Stimulated activated CD4-positive, alpha-beta T cell treated with anti-CD3 and anti-CD28 coated beads, Interleukin-4, amount 100 ng/mL, for 1 hour (primary cell): ENCODE measurements at places on chromosomes 13 and 19.
A peak's percentile ranks its signal among the peaks of the same experiment; 100 is the strongest.

DNA sequence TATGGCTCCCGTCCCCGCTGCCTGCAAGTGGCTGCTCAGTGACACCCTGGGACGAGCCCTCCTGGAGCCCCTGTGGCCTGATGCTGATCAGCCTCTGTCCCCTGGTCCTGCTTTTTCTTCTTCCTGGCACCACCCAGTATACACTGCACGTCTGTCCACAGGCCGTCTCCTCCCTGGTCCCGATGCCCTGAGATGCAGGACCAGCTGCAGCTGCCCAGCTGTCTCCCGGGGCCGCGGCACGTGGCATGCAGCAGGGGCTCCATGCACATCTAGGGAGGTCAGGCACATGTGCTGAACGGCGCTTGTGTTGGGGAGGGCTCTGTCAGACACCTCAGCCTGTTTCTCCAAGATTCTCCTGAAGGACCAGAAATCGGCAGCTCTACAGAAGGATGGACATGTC lies 30.2 kb downstream of the ZFR2 start:
- DNase-seq: no peak

GRCh38 chr19:3656747-3657394 lies 30.3 kb upstream of the CACTIN start:
- DNase-seq: no peak

GRCh38 chr13:52665325-52665724 lies 12.7 kb downstream of the SUGT1 start:
- no peak for DNase-seq

GRCh38 chr13:102645701-102646100 lies 48.9 kb downstream of the TPP2 start:
- DNase-seq: no peak

DNA sequence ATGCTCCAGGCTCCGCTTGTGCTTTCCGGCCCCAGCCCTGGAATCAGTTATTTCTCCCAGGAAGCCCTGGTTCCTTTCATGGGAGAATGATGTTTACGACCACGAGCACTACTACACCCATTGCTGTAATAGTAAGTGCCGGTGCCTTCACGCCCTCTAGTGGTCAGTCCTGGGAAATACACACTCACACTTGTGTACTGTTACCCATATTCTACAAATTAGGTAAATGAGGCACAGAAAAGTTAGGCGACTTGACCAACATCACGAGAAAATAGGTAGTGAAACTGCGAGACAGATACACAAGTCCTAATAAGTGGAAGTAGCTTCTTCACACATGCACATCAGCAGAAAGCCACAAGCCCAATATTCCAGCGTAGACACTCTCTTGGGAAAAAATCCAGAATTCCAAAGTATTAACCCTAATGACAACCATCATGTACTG lies 21.7 kb downstream of the CEACAM21 start:
- DNase-seq: peak; percentile 61

DNA sequence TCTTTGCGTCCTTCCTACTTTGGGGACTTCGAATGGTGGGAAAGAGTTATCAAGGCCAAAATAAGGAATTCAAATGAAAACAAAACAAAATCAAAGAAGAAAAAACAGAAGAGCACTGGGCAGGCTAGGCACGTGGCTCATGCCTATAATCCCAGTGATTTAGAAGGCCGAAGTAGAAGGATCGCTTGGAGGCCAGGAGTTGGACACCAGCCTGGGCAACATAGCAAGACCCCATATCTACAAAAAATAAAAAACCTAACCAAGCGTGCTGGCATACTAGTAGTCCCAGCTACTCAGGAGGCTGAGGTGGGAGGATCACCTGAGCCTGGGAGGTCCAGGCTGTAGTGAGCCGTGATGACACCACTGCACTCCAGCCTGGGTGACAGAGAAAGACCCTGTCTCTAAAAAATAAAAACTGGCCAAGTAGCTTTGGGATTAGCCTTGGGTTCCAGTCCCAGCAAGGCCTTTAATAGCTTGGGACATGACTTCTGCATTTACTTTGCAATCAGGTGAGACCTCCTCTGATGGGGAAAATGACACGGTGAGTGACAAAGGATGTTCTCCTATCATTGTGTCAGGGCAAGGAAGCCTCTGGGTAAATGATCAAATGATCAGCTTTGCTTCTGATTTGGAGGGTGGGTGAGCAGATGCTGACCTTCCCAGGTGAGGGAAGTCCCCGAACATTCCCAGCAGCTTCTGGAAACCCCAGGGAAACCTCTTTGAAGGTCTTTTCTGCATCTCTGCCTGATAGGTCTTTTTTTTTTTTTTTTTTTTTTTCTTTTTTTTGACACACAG lies 7.1 kb downstream of the ICAM1 start:
- DNase-seq: no peak

- no peak for DNase-seq
These were observed 41.7 kb downstream of the TNFSF11 start for GRCh38 chr13:42615691-42616090.

- no peak for DNase-seq
These were observed 953 bp downstream of the KCNN4 start for GRCh38 chr19:43779820-43780219.

DNA sequence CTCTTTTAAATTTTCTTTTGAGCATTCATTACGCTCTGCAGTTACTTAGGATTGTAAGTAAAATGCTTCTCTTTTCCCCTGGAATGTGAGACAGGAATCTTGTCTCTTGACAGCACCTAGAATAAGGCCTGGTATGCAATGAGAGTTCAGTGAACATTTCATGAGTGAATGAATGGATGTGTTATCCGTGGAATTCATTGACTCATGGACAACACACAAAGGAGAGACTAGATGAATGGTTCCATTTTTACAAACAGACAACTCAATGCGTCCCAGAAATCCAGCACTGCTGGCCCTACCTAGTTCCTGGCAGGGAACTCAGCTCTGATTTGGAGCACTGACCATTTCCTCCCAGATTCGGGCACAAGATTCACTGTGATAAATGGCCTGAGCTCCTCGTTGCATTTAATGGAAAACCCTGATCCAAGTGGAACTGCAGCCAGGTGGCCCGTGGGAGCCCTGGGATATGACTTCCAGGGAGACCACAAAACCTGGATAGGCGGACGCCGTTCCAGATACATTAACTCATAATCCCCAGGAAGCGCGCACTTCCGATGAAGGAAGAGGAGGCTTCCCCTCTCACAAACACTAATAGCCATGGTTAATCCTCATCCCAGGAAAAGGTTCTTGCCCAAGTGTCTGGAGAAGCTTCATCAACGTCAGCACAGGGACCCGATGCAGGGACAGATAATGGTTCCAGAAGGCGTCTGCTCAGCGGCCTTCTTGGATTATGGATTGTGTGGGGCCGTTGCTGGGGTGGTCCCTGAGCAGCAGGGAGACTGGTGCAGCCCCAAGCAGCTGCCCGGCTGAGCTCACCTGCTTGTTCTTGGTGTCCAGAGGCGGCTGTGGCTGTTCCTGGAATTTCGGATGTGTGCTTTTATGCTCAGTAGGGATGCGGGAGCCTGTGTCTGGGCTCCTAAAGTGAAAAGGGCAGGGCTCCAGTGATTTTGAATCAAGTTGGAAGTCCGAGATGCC lies 211.1 kb upstream of the TSHZ3 start:
- no peak for DNase-seq

DNA sequence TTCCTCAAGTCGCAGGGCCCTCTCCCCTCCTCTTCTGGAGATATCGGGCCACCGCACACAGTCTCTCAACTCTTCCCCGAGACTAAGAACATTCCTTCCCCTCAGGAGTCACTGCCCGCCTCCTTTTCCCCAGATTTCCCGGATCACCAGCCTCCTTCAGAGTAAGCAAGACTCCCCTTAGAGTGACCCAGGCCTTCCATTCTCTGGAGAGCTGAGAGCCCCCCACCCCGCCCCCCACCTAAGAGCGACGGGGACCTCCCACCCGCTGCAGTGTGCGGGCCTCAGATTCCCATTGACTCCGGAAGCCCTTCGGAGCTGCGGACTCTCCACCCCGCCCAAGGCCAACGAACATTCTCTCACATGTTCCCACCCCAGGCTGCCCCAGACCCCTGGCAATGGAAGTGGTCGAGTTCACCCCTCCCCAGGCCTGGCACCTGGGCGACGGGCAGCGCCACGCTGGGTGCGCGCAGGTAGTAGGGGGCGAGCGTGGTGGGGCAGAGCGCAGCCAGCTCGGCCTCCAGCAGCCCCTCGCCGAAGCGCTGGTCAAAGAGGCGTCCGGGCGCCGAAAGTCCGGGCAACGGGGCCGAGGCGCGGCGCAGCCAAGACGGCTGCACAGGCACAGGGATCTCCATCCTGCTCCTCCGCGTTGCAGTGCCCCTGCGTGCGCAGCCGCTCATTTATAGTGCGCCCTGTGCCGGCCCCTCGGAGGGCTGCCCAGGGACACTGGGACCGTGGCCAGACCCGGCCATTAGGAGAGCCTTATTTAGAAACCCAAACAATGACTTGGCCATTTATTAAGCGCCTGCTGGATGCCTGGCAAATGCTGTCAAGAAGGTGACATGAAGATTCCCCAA lies at the start of gene HSPB6:
TSS of gene HSPB6 (minus strand) at position 653 of the 854 bp plus-strand sequence. CDS start at position 632, 21 bp downstream.
- no peak for DNase-seq

GRCh38 chr19:50548191-50549058 lies 19.8 kb downstream of the LRRC4B start:
- DNase-seq: no peak

DNA sequence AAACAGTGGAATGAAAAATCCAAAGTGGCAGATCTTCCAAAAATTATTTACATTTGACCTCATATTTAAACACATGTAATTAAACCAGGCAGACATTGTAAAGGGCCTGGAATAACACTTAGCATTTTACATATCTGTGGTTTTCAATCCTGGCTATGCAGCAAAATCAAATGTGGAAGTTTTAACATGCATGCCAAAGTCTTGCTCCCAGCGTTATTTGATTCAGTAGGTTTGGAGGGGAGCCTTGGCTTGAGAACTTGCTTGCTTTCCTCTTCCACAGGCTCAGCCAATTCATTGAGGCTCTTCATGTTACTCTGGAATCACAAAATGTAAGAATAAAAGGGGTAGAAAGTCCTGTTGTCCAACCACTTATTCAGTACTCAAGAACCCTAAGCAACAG lies 42.5 kb upstream of the INTS6 start:
- no peak for DNase-seq

- no peak for DNase-seq
These were observed 1.3 kb upstream of the CEACAM20 start for GRCh38 chr19:44530777-44531176.

DNA sequence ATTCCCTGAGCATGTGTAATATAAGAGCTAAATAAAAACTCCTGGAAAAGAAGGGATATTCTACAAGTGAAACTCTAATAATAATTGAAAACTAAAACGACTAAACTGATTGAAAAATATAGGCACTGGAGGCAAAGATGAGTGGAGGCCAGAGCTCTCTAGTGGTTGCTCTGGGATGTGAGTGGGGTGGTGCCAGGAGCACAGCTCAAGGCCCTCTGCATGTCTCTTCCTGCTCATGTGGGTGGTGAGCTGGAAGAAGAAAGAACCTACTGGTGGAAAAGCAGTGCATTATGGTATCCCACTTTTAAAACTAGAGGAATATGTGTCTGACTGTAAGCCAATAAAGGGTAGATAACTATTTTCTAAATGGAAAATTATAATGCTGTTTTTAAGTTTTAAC lies 15.8 kb upstream of the ARHGEF7 start:
- no peak for DNase-seq

DNA sequence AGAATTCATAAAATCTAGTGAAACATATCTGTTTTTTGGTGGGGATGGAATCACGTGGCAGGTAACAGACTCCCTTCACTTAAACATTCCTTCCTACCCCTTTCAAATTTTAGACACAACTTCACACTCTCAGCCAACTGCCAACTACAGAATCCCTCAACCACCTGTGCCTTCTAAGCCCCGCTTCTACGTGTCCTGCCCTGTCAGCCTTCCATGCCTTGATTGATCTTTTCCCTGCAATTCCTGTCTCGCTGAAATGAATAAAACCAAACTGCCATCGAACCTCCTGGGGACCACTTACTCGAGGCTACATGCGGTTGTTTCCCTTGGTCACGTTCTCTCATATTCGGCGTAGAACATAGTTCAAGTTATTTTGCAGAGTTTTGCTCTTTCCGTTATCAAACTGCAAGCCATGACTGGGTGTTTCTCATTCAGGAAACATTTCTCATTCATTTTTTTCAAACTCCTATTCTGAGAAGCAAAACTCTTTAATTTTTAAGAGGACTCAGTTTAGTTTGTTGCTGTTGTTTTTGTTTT lies 1.1 kb downstream of the ZNF625 start:
- DNase-seq: no peak

DNA sequence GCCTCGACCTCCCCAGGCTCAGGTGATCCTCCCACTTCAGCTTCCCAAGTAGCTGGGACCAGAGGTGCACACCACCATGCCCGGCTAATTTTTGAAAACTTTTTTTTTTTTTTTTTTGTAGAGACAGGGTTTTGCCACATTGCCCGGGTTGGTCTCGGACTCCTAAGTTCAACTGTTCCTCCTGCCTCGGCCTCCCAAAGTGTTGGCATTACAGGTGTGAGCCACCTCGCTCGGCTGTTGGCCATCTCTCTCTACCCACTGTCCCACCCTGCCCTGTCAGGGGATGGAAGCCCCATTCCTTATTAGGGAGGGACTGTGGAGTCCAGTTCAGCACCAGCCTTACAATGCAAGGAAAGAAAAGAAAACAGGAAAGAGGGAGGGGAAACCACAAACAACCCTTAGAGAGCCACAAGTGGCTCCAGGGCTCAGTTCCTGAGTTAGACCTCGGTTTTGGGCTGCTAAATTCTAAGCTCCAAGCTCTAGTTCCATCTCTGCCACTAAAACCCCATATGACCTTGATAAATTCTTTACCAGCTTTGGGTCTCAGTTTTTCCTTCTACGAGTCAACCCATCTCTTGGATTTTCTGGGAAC lies 31.7 kb downstream of the ACTL9 start:
- no peak for DNase-seq

GRCh38 chr19:10979951-10980381 lies 19.1 kb downstream of the SMARCA4 start:
- DNase-seq: no peak
